ENCODE measurements at places on chromosomes 2 and 18. TPM values are rescaled to one million over a fixed set of nuclear protein-coding genes. Genes with fewer than 3 reads are reported as not detected.

The TAF4B gene
- total RNA-seq, result 12.5 TPM

The CXCR1 gene
- not detected for total RNA-seq

The PDE1A gene
- total RNA-seq, result not detected

The SNRPD1 gene
- total RNA-seq, result 164 TPM

The CFC1 gene
- total RNA-seq, result not detected

DNA sequence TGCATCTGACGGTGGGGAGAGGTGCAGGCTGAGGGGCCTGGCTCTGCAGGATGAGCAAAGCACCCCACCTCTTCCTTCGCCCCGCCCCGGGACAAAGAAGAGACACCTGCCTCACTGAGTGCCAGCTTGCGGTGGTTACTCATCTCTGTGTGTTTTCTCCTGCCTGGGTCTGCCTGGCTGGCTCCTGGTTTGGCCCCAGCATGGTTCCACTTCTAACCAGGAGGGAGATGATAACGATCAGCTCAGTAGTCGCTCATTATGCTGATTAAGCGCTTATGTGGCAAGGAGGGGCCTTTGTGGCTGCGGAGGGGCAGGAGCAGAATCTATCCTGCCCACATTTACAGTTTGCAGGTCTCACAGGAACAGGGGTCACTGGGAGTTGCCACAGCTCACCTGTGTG, 68.7 kb upstream of the EDAR start:
- DNase-seq, result peak; percentile 42

DNA sequence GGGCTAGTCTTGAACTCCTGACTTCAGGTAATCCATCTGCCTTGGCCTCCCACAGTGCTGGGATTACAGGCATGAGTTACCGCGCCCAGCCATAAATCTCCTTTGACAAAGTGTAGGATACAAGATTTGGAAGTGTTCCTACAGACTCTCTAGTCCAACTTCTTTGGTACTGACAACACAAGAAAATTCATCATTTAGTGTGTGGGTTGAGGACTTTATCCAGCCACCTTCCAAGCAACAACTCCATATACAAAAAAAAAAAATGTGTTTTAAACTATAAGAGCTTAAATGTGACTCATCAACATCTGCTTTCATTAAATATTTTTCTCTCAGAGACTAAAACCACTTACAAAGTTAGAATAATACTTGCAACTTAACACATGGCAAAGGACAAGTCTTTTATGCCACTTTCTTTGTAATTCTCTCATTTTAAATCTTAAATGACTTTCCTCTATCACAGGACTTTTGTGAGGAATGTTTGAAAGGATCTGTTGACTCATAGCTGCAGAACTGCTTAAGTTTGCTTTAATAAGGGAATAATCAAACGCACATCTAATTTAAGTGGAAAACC, 46.2 kb upstream of the ITGAV start:
- DNase-seq, result no peak

DNA sequence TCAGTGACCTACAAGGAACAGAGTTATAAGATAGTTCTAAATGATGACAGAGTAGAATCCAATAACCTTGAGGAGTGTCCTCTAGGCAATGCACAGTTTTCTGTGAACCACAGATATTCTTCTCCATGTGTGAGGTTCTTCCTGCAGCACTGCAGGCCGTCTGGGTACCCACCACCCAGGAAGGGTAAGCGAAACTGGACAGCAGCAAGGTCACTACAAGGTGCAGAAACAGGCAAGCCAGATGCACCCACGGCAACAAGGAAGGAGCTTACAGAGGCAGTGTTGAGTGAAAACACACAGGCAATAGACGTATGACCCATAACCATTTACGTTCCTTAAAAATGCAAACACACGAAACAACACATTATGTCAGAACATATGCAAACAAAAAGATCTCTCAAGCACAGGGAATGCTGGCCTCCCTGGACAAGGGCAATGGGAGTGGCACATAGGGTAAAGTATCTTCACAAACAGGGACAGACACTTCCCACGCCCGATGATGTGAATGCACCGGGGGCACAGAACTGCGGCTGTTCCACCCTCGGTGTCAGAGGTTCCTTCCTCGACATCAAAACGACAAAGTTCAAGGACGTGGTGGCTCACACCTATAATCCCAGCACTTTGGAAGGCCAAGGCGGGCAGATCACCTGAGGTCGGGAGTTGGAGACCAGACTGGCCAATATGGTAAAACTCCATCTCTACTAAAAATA, 84.1 kb downstream of the NDUFA10 start:
- DNase-seq, result no peak

DNA sequence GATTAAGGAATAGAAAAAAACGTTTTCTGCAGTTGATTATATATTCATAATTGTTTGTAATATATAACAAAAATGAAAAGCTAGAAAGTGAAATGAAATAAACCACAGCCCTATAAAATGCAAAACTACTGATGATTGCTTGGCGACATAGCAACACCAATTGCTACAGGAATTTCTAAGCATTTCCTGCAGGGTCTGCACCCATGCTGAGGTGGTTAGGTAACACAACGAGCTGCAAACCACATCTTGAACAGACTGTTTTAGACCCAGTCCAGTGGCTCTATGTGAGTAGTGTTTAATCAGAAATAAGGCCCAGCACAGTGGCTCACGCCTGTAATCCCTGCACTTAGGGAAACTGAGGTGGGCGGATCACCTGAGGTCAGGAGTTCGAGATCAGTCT, 17.2 kb upstream of the UGT1A9 start:
- no peak for DNase-seq

GRCh38 chr2:197904446-197904845, 100.1 kb downstream of the PLCL1 start:
- peak; percentile 45 for DNase-seq
